ENCODE measurements at places on chromosomes 16 and 17.
A peak's percentile ranks its signal among the peaks of the same experiment; 100 is the strongest.

- no peak for DNase-seq
Observed at GRCh38 chr16:84631886-84632285, 14.0 kb upstream of the COTL1 start.

GRCh38 chr17:19292377-19292711, 55.2 kb downstream of the EPN2 start:
- no peak for DNase-seq

GRCh38 chr16:74747716-74748615, 26.7 kb downstream of the FA2H start:
- DNase-seq: no peak

GRCh38 chr17:64775701-64776570, 113.8 kb upstream of the SMURF2 start:
- no peak for DNase-seq

DNA sequence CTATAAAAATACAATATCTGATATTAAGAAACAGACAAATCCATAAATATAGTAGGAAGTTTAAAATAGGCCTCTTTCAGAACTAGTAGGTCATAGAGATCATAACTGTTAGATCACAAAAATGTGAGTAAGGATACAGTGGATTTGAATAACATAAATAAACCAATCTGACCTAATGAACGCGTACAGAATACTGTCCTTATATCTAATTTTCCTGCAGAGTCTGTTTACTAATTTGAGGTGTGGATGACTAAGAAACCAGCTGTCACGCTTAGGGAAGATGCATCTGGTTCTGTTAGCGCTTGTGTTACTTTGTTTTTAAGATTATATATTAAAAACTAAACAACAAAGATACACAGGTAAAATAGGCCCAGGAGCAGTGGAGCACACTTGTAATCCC, 14.8 kb downstream of the CPD start:
- no peak for DNase-seq

DNA sequence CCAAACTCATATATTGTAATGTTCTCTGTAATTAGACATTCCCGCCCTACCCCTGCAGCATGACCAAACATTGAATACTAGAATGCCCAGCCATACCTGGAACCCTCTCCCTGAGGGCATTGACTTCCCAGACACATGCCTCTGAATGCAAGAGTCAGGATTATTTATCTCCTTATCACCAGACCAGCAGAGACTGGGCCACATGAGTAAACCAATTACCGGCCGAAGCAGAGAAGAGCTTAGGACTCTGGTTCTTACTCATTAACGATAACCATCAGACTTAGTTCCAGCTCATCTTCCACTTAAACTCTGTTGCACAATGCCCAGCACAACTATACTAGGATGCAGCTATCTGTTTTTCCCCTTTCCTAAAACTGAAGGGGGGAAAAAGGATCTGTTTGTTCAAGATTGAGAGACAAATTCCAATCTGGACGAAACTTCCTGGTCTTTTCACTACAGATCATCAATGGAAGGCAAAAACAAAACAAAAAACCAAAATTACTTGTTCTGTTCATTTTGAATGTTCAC, 88.2 kb upstream of the CORO6 start:
- DNase-seq: no peak

DNA sequence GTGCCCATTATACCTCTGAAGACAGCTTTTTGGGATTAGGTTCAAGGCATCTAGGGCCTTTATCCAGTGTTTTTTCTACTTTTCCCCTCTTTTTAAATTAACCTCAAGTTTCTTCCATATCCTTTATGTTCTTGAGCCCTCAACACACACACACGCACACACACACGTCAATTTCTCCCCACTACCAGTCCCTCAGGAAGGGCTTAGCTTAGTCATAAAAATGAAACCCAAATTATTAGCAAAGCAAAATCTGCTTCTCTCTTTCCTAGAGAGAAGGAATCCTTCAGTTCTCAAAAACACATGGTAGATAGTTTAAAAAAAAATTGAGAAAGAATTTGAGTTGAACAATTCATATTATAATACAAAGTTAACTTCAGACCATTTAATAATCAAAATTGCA, 401.1 kb downstream of the XYLT1 start:
- no peak for DNase-seq

DNA sequence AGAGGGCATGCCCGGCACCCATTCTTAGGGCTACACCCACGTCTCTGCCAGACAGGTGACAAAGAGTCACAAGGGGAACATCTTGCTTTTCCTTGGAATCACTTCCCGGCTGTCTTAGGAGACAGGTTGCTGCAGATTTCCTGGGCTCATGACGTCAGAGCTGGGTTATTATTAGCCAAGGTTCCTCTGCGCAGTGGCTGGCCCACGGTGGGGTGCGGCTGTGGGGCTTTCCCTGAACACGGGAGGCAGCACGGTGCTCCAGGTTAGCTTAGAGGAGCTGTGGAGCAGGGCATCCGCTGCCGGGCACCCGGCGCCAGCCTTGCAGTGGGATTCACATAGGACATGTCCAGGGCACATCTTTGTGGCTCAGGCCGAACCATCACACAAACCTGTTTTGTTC, 118.0 kb upstream of the PLCG2 start:
- no peak for DNase-seq

GRCh38 chr16:12587170-12587569, 216.5 kb downstream of the CPPED1 start:
- DNase-seq: no peak

- DNase-seq: no peak
Observed at GRCh38 chr17:1232331-1232730, 37.9 kb upstream of the BHLHA9 start.

GRCh38 chr17:44599298-44600175, 42.3 kb downstream of the FZD2 start:
- DNase-seq: peak; percentile 76

- no peak for DNase-seq
Observed at GRCh38 chr17:15117239-15117638, 147.9 kb downstream of the PMP22 start.

- no peak for DNase-seq
Observed at GRCh38 chr16:87352818-87353217, 30.8 kb downstream of the FBXO31 start.

DNA sequence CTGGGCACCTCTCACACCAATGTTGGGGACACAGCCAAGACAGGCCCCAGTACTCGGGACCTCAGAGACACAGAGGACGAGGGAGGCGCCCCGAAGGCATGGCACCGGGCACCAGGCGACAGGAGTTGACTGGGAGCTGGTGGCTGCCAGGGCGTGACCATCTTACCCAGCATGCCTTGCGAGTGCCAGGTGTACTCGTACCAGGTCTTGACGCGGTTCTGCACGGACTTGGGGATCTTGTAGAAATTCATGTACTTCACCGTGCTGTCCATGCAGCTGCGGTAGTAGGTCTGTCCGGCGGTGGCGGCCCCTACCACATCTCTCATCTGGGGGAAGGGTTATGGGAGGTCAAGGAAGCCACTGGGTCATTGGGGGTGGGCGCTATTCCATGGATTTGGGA, 67.3 kb downstream of the CNGB1 start:
- DNase-seq: no peak

GRCh38 chr17:33779234-33779591, 475.9 kb upstream of the CCL2 start:
- peak; percentile 11 for DNase-seq

- no peak for DNase-seq
Observed at GRCh38 chr17:76500747-76501017, 541 bp downstream of the RHBDF2 start.

GRCh38 chr16:87765473-87765775, 362 bp downstream of the KLHDC4 start:
- DNase-seq: no peak

GRCh38 chr17:57774872-57775271, 29.8 kb upstream of the CCDC182 start:
- DNase-seq: no peak

- DNase-seq: no peak
Observed at GRCh38 chr16:6692874-6693273, 639.8 kb upstream of the RBFOX1 start.
